ENCODE measurements at places on chromosomes 7 and 10. TPM values are rescaled to one million over a fixed set of nuclear protein-coding genes. Genes with fewer than 3 reads are reported as not detected.

The POR gene
- total RNA-seq = 44.2 TPM

The NPTX2 gene
- 29.9 TPM for total RNA-seq

The CDH23 gene
- total RNA-seq = 11.3 TPM

The ITPRID1 gene
- total RNA-seq = 0.72 TPM

The GRID2IP gene
- total RNA-seq = 0.87 TPM

The PIP gene
- total RNA-seq = not detected

The HKDC1 gene
- 3.7 TPM for total RNA-seq

The SPAM1 gene
- total RNA-seq = not detected

The CALHM3 gene
- 0.16 TPM for total RNA-seq

The TACC2 gene
- total RNA-seq = 21.5 TPM

The GPNMB gene
- total RNA-seq = 1.9 TPM

The LGI1 gene
- total RNA-seq = not detected

The PLXDC2 gene
- total RNA-seq = 5.1 TPM

The KCP gene
- 0.46 TPM for total RNA-seq

The SEM1 gene
- total RNA-seq = 12.9 TPM

Measured in pancreas (tissue), 10 donors.